ENCODE measurements at places on chromosomes 6 and 20.

- no peak for DNase-seq
Measured at GRCh38 chr20:1177680-1178079, 7.1 kb downstream of the TMEM74B start.

DNA sequence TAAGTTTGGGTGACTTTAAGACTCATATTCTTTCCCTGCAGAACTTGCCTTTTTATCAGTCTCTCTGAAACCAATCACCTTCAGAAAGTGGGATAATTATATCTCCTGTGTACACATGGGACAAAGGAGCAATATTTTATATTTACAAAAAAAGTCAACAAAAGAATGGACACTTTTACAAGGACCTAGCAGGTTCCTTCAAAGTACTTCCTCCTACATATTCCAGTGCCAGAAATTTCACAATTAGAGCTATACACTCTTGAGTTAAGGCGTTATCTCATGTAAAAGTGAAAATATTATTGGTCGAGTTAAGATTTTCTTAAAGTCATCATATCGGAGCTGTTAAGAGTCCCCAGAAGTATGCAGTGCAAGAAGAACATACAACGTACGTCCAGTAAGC is 98.9 kb upstream of the MAFB start:
- no peak for DNase-seq

GRCh38 chr6:31305703-31306219 is 33.9 kb upstream of the HLA-C start:
- DNase-seq, result no peak

GRCh38 chr20:16501301-16501700 is 71.9 kb downstream of the KIF16B start:
- DNase-seq, result no peak

GRCh38 chr6:2516059-2516458 is 234.7 kb downstream of the MYLK4 start:
- DNase-seq, result no peak

DNA sequence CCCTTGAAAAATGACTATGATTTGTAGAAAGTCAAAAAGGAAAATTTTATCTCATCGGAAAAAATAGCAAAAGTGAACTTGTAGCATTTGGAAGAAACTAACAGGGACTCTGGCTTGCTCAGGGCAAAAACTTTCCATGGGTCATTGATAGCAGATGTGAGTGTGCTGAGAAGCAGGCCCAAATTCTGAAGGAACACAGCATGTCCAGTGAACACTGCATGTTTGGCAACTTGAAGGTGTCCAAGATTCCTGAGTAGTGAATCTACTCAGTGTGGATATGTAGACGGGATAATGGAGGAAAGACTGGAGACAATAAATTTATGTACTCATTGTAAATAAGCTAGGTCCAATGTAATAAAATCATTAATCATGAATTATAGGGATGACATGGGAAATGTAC is 8.2 kb downstream of the SLC17A2 start:
- DNase-seq, result no peak

DNA sequence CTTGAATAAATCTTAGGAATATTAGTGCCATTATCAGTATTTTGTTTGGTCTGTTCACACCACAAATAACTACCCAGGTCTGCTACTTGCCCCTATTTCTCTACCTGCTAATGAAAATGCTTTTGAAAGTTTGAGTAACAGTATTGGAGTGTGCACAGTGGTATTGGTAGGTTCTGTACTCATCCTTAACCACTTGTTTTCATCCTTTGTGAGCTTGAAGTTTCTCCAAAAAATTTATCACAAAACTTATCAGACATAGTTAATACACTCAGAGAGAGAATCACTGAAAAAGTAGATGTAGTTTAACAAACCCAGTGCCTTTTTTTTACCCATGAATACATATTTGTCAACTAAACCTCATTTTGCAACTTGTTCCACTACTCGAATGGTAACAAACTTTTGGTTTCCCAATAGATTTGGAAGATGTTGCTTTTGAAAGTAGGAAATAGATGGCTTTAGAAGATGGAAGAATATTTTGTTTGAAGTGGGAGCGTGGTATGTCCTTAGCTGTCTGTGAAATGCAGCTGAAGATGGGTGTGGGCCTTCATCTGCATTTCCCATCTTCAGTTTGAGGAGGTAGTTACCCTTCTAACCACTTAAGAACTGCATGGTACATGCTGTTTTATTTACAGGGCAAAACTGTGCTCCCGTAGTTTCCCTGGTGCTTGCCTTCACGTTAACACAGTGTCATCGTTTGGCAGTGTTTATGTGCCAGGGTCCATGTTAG is 9.0 kb downstream of the PTPN1 start:
- DNase-seq, result peak; percentile 49

- no peak for DNase-seq
Measured at GRCh38 chr6:52620906-52621190, 44.0 kb upstream of the TRAM2 start.

- no peak for DNase-seq
Measured at GRCh38 chr6:34318499-34319470, 70.0 kb upstream of the SMIM29 start.

GRCh38 chr6:136087986-136088385 is 162.1 kb downstream of the MTFR2 start:
- no peak for DNase-seq

GRCh38 chr20:51400051-51400926 is 142.2 kb downstream of the NFATC2 start:
- peak; percentile 85 for DNase-seq

DNA sequence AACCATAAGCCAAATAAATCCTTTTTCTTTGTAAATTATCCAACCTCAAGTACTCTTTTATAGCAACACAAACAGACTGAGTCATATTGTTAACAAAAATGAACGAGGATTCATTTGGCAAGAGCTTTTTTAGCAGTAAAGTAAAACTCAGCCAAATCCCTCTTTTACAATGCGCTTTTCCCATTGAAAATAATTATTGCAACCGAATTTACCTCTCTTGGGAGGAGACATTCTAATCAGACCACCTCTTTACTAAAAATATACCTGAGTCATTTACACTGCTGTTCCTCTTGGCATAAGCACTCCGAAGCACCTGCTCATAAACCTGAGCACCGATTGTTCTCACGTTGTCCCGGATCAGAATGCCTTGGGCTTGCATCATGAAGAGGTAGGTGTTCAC is 57.4 kb downstream of the B4GALT5 start:
- no peak for DNase-seq

DNA sequence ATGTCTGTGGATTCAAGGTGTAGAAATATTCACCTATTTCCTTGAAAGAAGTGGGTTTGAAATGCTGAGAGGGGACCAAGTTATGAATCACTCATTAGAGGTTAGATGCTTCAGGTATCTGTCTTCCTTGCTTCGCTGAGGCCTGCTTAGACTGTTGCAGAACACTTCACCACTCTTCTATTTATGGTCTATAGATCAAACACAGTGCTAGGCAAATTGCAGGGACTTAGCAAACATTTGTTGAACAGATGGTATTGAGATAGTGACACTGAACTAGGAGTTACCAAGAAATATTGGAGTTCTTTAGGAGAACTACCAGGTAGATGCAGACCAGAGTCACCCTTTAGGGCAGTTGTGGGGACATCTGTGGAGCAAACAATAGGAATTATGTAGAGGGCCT is 123.8 kb downstream of the RFPL4B start:
- DNase-seq, result no peak

GRCh38 chr6:54935739-54936138 is 89.2 kb downstream of the FAM83B start:
- DNase-seq, result no peak

- no peak for DNase-seq
Measured at GRCh38 chr6:29764422-29765196, 41.4 kb downstream of the HLA-F start.

All from activated CD4-positive, alpha-beta T cell treated with anti-CD3 and anti-CD28 coated beads, Interleukin-2, amount 10 ng/mL, durations not matched to agents 7 days and 5 days (primary cell).